ENCODE measurements at places on chromosomes 2 and 18. TPM values are rescaled to one million over a fixed set of nuclear protein-coding genes. Genes with fewer than 3 reads are reported as not detected.

LYPD6 gene
- total RNA-seq = not detected

TUBA4B gene
- total RNA-seq = not detected

FAM110C gene
- 0.37 TPM for total RNA-seq

SPATA3 gene
- 0.44 TPM for total RNA-seq

COL4A4 gene
- not detected for total RNA-seq

UGT1A10 gene
- total RNA-seq = not detected

All from activated CD8-positive, alpha-beta memory T cell treated with anti-CD3 and anti-CD28 coated beads, Interleukin-2, amount 10 ng/mL, durations not matched to agents 7 days and 5 days (primary cell).